Naive thymus-derived CD4-positive, alpha-beta T cell (primary cell): ENCODE measurements at places on chromosomes 5 and 9. TPM values are rescaled to one million over a fixed set of nuclear protein-coding genes. Genes with fewer than 3 reads are reported as not detected.

DNA sequence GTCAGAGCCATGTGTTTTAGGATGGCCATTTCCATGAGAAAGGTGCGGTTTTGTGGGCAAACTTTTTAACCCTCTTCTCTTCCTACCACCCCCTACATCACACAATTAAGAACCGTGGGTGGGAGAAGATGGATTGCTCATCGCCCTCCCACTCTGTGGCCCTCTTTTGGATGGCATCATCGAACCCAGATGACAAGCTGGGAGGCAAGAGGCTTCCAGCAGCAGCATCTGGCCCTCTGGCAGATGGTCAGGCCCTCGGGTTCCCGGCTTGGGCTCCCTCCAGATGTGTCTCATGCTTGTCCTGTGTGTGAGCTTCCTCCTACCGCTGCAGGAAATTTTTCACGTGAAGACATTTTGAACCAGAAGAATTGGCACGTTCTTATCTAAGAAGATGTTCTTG, 199.9 kb downstream of the EBF1 start:
- H3K36me3 ChIP-seq = no peaks in the 10 kb centered on the region
- no peak for DNase-seq
- H3K4me3 ChIP-seq = no peak overlapping the region
- H3K4me1 ChIP-seq = no peaks in the 10 kb centered on the region

DNA sequence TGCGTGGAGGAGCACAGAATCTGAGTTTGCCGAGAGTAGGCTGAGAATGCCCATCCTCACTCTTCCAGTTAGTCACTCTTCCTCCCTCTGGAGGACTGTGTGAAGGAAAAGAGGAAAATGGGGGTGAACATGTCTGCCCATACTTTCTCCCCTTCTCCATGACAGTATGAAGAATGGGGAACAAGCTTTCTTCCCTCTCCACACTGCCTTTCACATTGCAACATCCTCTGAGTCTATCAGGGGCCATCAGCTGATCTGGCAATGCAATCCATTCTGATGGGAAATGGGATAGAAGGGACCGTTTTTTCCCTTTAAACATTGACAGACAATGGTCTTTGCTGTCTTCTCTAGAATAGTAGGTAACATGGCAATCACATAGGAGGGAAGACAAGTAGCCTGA, 56.8 kb downstream of the UGCG start:
- H3K4me3 ChIP-seq = no peak overlapping the region
- DNase-seq = no peak
- H3K27me3 ChIP-seq = no peaks in the 10 kb centered on the region
- H3K27ac ChIP-seq = no peak overlapping the region

- H3K4me3 ChIP-seq = no peak overlapping the region
- no peaks in the 10 kb centered on the region for H3K4me1 ChIP-seq
- DNase-seq = no peak
- no peaks in the 10 kb centered on the region for H3K36me3 ChIP-seq
Observed at GRCh38 chr9:109426626-109427402, 71.3 kb downstream of the PTPN3 start.

GRCh38 chr9:75896193-75896592, 5.7 kb downstream of the PCSK5 start:
- peaks cover 17% of the 10 kb centered on the region for H3K4me1 ChIP-seq
- DNase-seq = no peak
- no peaks in the 10 kb centered on the region for H3K27me3 ChIP-seq
- no peaks in the 10 kb centered on the region for H3K36me3 ChIP-seq
- H3K27ac ChIP-seq = no peak overlapping the region

DNA sequence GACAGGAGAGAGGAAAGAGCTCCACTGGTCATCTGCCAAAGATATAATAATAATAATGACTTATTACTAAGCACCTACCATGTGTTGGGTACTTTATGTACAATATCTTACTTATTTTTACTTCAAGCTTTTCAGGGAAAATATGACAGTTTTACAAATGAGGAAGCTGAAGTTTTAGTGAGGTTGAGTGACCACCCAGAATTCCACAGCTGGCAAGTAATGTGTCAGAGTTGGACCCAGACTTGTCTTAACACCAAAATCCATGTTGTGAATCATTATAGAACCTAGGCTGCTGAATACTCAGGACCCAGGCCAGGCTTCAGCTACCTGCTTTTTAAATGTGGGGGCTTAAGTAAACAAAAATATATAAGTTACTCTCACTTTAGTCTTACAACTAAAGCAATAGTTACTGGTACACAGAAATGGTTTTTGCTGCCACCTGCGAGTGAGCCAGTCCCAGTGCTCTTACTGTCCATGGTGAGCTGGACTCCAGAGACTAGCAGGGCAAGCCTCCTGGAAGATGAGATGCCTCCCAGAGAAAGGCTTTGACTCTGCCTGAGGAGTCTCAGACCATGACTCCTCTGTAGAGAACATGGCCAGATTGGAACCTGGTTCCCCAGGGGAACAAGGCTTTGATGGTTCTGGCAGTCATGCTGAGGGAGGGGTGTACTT, 29.9 kb downstream of the RUSC2 start:
- H3K27me3 ChIP-seq = no peaks in the 10 kb centered on the region
- no peak overlapping the region for H3K27ac ChIP-seq
- H3K4me3 ChIP-seq = no peak overlapping the region
- no peaks in the 10 kb centered on the region for H3K36me3 ChIP-seq

- H3K27me3 ChIP-seq = no peaks in the 10 kb centered on the region
- no peak overlapping the region for H3K4me3 ChIP-seq
- no peak overlapping the region for H3K27ac ChIP-seq
- no peaks in the 10 kb centered on the region for H3K36me3 ChIP-seq
Observed at GRCh38 chr5:75622564-75622963, 11.3 kb downstream of the ANKDD1B start.

GRCh38 chr5:94471521-94471920, 146.9 kb downstream of the KIAA0825 start:
- no peaks in the 10 kb centered on the region for H3K36me3 ChIP-seq
- H3K27ac ChIP-seq = no peak overlapping the region
- H3K4me1 ChIP-seq = no peaks in the 10 kb centered on the region
- no peak overlapping the region for H3K4me3 ChIP-seq
- H3K27me3 ChIP-seq = no peaks in the 10 kb centered on the region
- no peak for DNase-seq

DNA sequence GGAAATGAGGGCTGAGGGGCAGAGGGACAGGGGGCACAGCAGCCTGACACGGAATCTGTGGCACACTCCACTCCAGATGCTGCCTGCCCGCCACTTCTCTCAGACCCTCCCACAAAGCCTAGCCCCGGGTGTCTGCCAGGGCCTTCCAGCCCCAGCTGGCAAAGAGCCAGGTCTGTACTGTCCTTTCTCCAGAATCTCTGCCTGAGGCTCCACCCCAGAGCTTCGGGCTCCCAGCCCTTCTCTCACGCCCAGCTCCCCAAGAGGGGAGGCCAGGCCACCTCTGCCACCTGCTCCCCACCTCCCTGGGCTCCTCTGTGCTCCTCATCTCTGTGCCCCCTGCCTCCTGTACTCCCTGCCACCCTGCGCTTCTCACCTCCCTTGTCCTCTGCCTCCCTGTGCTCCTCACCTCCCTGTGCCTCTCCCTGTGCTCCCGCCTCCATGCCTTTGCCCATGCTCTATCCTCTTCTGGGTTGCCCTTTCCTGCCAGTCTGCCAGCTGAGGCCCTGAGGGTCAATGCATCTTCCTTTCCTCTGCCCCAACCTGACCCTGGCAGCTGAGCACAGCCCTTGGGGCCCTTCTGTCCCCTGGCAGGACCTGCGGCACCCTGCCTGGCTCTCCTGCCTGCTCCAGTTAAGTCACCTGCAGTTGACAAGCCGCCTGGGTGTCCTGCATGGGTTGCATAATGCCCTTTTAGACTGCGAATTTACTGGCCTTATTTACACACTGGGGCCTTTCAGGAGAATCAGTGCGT, 36.4 kb downstream of the RASGEF1C start:
- DNase-seq = no peak
- H3K36me3 ChIP-seq = no peaks in the 10 kb centered on the region
- no peak overlapping the region for H3K4me3 ChIP-seq
- H3K4me1 ChIP-seq = no peaks in the 10 kb centered on the region
- H3K27me3 ChIP-seq = no peaks in the 10 kb centered on the region
- H3K27ac ChIP-seq = no peak overlapping the region

- no peak overlapping the region for H3K4me3 ChIP-seq
- no peaks in the 10 kb centered on the region for H3K27me3 ChIP-seq
- H3K27ac ChIP-seq = no peak overlapping the region
- H3K4me1 ChIP-seq = peaks cover 56% of the 10 kb centered on the region
Observed at GRCh38 chr9:137032858-137033257, 970 bp upstream of the FUT7 start.

GRCh38 chr9:12253941-12254340, 439.2 kb upstream of the TYRP1 start:
- H3K27ac ChIP-seq = no peak overlapping the region
- H3K27me3 ChIP-seq = no peaks in the 10 kb centered on the region
- H3K4me1 ChIP-seq = no peaks in the 10 kb centered on the region
- no peak for DNase-seq

DNA sequence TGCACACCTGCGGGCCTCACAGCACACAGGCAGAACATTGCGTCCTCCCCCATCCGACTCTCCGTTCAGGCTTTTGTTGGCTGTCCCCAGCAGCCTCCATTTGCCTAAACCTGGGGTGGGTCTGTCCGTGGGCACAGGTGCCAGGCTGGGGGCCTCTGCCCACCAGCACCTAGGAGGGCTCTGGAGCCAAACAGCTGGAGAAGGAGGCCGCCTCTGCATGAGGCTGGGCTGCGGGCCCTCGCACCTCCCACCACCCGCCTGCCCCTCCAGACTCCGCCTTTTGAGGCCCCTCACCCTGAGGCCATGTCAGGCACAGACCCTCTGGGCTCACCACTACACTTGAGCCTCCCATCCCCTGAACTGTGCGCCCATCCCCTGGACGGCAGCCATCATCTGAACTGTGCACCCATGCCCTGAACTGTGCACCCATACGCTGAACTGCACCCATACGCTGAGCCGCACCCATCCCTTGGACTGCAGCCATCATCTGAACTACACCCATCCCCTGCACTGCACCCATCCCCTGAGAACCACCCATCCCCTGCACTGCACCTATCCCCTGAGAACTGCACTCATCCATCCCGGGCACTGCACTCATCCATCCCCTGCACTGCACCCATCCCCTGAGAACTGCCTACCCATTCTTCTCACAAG, 98.0 kb upstream of the OTULINL start:
- H3K4me3 ChIP-seq = no peak overlapping the region
- H3K27me3 ChIP-seq = no peaks in the 10 kb centered on the region
- H3K27ac ChIP-seq = no peak overlapping the region
- H3K36me3 ChIP-seq = no peaks in the 10 kb centered on the region
- H3K4me1 ChIP-seq = no peaks in the 10 kb centered on the region

GRCh38 chr9:76709020-76709419, 55.2 kb upstream of the PCA3 start:
- no peak overlapping the region for H3K27ac ChIP-seq
- no peaks in the 10 kb centered on the region for H3K4me1 ChIP-seq
- H3K4me3 ChIP-seq = no peak overlapping the region
- DNase-seq = no peak

GRCh38 chr9:22447618-22448305, 1.1 kb downstream of the DMRTA1 start:
- peaks cover 6% of the 10 kb centered on the region for H3K27me3 ChIP-seq
- no peak for DNase-seq
- no peaks in the 10 kb centered on the region for H3K4me1 ChIP-seq
- no peak overlapping the region for H3K27ac ChIP-seq

DNA sequence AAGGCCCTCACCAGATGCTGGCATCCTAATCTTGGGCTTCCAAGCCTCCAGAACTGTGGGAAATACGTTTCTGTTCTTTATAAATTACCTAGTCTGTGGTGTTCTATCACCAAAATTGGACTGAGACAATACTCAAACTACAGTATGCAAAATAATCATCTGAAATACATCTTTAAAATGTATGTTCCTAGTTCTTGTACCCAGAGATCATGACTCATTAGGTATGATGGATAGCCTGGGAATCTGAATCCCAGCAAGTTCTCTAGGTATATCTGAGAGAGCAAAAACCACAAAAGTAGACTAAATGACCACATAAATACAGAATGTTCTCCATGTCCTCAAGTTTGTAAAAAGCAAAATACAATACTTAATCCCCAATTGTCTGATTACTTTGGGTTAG, 166.3 kb downstream of the YIPF5 start:
- no peaks in the 10 kb centered on the region for H3K36me3 ChIP-seq
- H3K4me1 ChIP-seq = no peaks in the 10 kb centered on the region
- DNase-seq = no peak
- H3K4me3 ChIP-seq = no peak overlapping the region
- no peaks in the 10 kb centered on the region for H3K27me3 ChIP-seq

- H3K4me3 ChIP-seq = no peak overlapping the region
- no peak overlapping the region for H3K27ac ChIP-seq
- DNase-seq = no peak
- no peaks in the 10 kb centered on the region for H3K27me3 ChIP-seq
- H3K36me3 ChIP-seq = no peaks in the 10 kb centered on the region
- H3K4me1 ChIP-seq = no peaks in the 10 kb centered on the region
Observed at GRCh38 chr5:125323613-125324012, 577.2 kb upstream of the ZNF608 start.

- no peaks in the 10 kb centered on the region for H3K27me3 ChIP-seq
- no peaks in the 10 kb centered on the region for H3K4me1 ChIP-seq
- no peaks in the 10 kb centered on the region for H3K36me3 ChIP-seq
- no peak overlapping the region for H3K4me3 ChIP-seq
Observed at GRCh38 chr9:98709968-98710965, 1.5 kb upstream of the GABBR2 start.

DNA sequence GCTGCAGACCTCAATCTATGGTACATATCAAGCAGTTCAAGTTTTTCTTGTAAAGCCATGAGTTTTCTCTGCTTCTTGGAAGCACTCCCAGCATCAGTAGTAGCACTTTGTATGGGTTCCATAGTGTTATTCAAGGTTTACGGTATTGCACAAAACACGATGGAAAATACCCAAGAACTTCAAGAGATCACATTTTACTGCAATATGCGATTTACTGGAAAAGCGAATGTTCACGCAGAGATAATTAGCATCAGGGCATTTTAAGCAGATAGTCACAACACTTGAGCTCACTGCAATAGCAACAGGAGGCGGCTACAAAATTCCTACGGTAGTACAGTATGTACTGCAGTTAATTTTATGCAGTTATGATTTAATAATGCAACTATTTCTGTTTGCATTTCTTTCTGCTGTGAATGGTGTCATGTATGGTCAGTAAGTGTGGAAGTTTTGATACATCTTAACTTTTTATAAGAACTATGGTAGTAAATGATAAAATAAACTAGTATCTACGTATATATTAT, 200.8 kb downstream of the SMARCA2 start:
- no peaks in the 10 kb centered on the region for H3K4me1 ChIP-seq
- H3K4me3 ChIP-seq = no peak overlapping the region
- H3K36me3 ChIP-seq = no peaks in the 10 kb centered on the region
- no peak overlapping the region for H3K27ac ChIP-seq

- no peaks in the 10 kb centered on the region for H3K4me1 ChIP-seq
- no peak for DNase-seq
- H3K36me3 ChIP-seq = no peaks in the 10 kb centered on the region
- H3K4me3 ChIP-seq = no peak overlapping the region
- H3K27me3 ChIP-seq = no peaks in the 10 kb centered on the region
Observed at GRCh38 chr5:62562867-62563266, 15.8 kb upstream of the LRRC70 start.

Gene MLANA
- not detected for total RNA-seq

Gene CACFD1
- total RNA-seq = 3.1 TPM

Gene CDH6
- not detected for total RNA-seq

Gene GKAP1
- 16.2 TPM for total RNA-seq

Gene CDC23
- 13.0 TPM for total RNA-seq

Gene ZDHHC11
- total RNA-seq = 7.1 TPM

Gene MFAP3
- total RNA-seq = 11.1 TPM

Gene TAF11L10
- total RNA-seq = not detected

Gene PCDHA6
- not detected for total RNA-seq

Gene GABRG2
- not detected for total RNA-seq

Gene C5orf52
- not detected for total RNA-seq

Gene SKP1
- total RNA-seq = 287 TPM
